GM23248 (cell line): ENCODE measurements at places on chromosomes 2 and 18. TPM values are rescaled to one million over a fixed set of nuclear protein-coding genes. Genes with fewer than 3 reads are reported as not detected.

DES gene
- total RNA-seq: 0.51 and 2.7 TPM in 2 replicates

CPO gene
- not detected in 2 replicates for total RNA-seq

GAREM1 gene
- total RNA-seq: 0.51 and 1.2 TPM in 2 replicates

TFCP2L1 gene
- not detected in 2 replicates for total RNA-seq

MYL12A gene
- 748 and 789 TPM in 2 replicates for total RNA-seq

DNA sequence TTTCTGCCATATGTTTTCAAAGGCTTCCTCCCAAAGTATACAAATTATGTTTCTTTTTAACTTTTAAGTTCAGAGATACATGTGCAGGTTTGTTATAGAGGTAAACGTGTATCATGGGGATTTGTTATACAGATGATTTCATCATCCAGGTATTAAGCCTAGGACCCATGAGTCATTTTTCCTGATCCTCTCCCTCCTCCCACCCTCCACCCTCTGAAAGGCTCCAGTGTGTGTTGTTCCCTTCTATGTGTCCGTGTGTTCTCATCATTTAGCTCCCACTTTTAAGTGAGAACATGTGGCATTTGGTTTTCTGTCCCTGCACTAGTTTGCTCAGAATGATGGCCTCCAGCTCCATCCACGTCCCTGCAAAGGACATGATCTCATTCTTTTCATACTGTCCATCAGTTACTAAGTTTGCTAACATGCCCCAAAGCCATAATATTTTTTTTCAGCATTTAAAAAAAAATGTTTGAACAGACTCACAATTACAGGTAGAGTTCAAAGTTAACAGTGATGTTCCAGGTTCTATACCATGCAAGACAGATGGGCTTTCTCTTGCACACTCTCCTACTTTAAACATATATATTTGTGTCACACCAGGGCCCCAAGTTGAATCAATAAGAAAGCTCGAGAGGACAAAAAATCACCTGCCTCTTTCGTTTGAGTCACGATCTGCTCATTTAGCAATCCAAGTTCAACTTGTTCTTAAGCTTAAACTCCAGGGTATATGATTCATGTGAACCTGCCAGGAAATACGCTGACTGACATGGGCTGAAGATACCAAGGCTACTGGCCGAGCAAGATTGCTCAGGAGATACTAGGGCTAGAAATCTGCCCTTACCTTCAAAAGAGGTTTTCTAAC, 77.6 kb downstream of the AP1S3 start:
- H3K4me1 ChIP-seq: peaks cover 23% of the 10 kb centered on the region
- H3K27ac ChIP-seq: peak overlapping the region; percentile 47; the same call in 1 of the 2 replicates
- no peak overlapping the region for H3K4me3 ChIP-seq
- no peaks in the 10 kb centered on the region for H3K27me3 ChIP-seq
- no peaks in the 10 kb centered on the region for H3K36me3 ChIP-seq

DNA sequence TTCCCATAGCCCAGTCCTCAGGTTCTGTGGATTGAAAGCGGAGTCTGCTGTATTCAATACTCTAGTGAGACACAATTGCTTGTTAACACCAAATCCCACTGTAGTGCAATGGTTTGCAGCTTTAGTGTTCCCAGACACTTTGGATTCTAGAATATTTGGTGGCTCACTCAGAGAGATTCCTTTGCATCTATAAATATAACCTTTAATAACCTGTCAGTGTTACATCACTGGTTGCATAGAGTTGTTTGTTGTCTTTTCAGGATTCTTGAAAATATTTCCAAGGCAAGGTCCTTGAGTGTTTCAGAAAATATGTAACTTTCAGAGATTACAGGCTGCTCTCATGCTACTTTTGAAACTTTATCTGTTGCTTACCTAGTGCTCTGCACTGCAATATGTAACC, 157.5 kb downstream of the ZEB2 start:
- no peak overlapping the region for H3K4me3 ChIP-seq
- no peaks in the 10 kb centered on the region for H3K36me3 ChIP-seq
- H3K27ac ChIP-seq: 0 out of 2 replicates have a peak overlapping the region, but pooled peaks have one; percentile 10
- peaks cover 32% of the 10 kb centered on the region for H3K4me1 ChIP-seq

- no peak overlapping the region for H3K4me3 ChIP-seq
- DNase-seq: no peak
- H3K27me3 ChIP-seq: no peaks in the 10 kb centered on the region
- peaks cover 20% of the 10 kb centered on the region for H3K4me1 ChIP-seq
- peaks cover 6% of the 10 kb centered on the region for H3K36me3 ChIP-seq
Observed at GRCh38 chr2:199439066-199439465, 18.7 kb downstream of the SATB2 start.

DNA sequence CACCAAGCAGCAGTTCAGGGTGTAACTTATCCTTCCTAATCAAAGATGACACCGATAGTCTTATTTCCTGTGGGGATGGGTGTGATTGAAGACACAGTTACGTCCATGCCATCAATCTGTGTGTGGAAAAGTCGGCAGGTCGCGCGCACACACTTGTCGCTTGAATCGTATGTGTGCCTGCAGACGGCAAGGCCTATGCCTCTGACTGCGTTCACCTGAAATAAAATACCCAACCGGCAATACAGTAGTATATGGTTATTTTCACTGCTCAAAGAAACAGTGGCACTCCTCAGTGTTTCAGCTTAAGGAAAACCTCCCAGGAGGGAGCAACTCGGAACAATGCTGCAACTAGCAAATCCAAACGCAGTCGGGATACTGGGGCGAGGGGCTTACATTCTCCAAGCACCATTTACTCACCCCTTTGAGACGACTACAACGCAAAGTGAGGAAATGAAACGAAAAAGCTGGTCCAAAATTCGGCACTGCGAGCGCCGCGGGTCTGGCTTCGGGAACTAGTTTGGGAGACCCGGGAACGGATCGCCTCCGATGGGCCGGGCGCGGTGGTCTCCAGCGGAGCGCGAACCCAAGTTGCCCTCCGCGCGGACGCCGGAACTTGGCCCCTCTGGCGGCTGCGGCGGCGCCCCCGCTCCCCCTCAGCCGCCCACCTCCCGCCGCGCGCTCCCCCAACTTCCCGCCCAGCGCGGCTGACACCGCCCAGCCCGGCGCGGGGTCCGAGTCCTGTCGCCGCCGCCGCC, 675 bp downstream of the PRKD3 start:
- DNase-seq: peak; percentile 61
- peaks cover 30% of the 10 kb centered on the region for H3K4me1 ChIP-seq
- peak overlapping the region; percentile 85 for H3K4me3 ChIP-seq
- no peaks in the 10 kb centered on the region for H3K36me3 ChIP-seq

GRCh38 chr2:118810766-118811165, 36.7 kb downstream of the EN1 start:
- H3K27ac ChIP-seq: no peak overlapping the region
- H3K27me3 ChIP-seq: no peaks in the 10 kb centered on the region
- no peak overlapping the region for H3K4me3 ChIP-seq
- DNase-seq: no peak

GRCh38 chr2:38090928-38091327, 15.0 kb upstream of the CYP1B1 start:
- no peak overlapping the region for H3K4me3 ChIP-seq
- H3K27me3 ChIP-seq: no peaks in the 10 kb centered on the region
- no peak for DNase-seq
- H3K27ac ChIP-seq: no peak overlapping the region
- H3K36me3 ChIP-seq: no peaks in the 10 kb centered on the region

DNA sequence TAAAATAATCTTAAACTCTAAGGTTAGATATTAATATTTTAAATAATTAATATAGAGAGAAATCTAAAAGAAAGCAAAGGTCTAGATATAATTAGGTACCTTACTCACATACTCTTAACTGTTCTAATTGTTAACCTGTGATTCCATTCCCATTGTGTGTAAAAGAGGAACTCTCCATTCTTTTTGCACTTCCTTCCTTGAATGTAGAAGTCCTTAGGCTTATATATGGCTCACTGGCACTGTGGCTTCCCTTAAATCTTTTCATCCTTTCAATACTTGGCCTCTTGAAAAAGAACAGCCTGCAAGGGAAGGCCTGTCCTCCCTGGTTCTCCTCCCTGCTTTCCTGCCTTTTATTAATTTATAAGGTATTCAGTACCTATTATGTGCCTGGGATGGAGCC, 182.8 kb upstream of the FOSL2 start:
- no peak overlapping the region for H3K27ac ChIP-seq
- H3K36me3 ChIP-seq: no peaks in the 10 kb centered on the region
- H3K4me1 ChIP-seq: no peaks in the 10 kb centered on the region

DNA sequence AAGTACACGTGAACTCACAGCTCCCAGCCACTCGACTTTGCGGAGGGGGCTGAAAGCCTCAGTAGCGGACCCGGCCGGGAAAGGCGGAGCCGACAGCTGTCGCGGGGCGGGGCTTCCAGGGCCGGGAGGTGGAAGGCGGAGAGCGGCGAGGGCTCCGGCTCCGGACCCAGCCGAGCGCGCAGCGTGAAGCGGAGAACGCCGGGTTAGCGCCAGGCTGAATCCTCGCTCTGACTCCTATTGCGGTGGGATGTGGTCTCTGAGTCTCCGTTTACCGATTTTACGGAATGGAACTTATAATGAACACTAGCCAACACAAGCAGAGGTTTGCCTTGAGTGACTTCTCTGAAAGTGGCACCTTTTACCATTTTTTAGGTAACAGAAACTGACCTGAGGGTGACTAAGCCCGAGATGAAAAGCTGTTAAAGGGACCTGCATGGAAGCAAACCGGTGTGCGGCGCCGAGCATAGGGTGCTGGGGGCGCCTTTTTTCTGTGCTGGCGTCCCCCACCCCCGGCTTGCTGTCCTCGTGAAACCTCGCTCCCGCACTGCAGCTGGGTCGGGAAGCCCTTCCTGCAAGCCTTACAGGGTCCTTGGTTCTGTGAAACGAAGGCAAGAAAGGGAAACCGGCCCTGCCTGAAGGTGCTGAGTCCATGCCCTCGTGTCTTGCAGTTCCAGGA, 72.9 kb downstream of the EN1 start:
- peak overlapping the region; percentile 84 for H3K4me3 ChIP-seq
- no peak overlapping the region for H3K27ac ChIP-seq
- H3K36me3 ChIP-seq: no peaks in the 10 kb centered on the region
- H3K27me3 ChIP-seq: no peaks in the 10 kb centered on the region

DNA sequence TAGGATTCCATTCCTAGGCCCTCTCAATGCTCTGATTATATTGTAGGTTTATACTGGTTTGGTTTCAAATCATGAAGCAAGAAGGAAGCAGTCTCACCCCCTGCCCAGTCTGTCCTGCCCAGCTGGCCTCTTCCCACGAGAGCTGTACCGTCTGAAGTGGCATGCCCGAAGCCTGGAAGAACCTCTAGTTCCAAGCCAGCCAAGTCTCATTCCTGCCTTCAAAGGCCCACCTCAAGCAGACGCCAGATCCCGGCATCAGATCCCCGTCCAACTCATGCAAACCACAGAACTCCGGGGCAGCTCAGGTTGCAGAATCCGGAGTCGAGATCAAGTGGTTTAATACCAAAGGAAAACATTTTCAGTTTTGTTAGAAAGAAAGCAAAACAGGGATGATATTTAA, 234.4 kb downstream of the LPIN1 start:
- no peak overlapping the region for H3K27ac ChIP-seq
- H3K4me1 ChIP-seq: no peaks in the 10 kb centered on the region
- no peaks in the 10 kb centered on the region for H3K36me3 ChIP-seq
- peaks cover 7% of the 10 kb centered on the region; the same call in 1 of the 2 replicates for H3K27me3 ChIP-seq
- DNase-seq: no peak

DNA sequence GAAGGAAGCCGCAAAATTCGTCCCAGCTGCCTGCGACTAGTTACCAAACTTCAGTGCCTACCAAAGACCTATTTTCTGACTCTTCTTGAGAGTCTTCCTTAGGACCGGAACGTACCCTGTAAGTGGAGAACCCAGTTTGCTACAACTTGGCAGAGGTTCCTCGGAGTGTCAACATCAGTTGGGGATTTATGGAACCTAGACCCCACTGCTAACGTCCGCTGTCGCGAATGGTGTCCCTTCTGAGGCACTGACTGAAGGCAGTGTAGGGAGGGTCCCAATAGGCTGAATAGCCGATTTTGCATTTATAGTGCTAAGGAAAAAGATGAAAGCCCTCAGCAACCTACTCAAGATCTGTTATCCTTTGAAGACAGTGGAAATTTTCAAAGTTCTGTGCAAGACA, 568 bp upstream of the STK17B start:
- H3K4me1 ChIP-seq: peaks cover 27% of the 10 kb centered on the region
- H3K4me3 ChIP-seq: peak overlapping the region; percentile 97
- DNase-seq: no peak
- H3K27ac ChIP-seq: no peak overlapping the region
- no peaks in the 10 kb centered on the region for H3K27me3 ChIP-seq
- H3K36me3 ChIP-seq: no peaks in the 10 kb centered on the region

GRCh38 chr2:235430366-235431083, 63.3 kb upstream of the AGAP1 start:
- DNase-seq: no peak
- no peak overlapping the region for H3K4me3 ChIP-seq
- no peaks in the 10 kb centered on the region; the same call in 1 of the 2 replicates for H3K27me3 ChIP-seq
- no peak overlapping the region for H3K27ac ChIP-seq
- no peaks in the 10 kb centered on the region for H3K36me3 ChIP-seq

GRCh38 chr2:43004879-43005244, 212.5 kb upstream of the HAAO start:
- no peak for DNase-seq
- no peaks in the 10 kb centered on the region for H3K27me3 ChIP-seq
- no peak overlapping the region for H3K4me3 ChIP-seq
- H3K36me3 ChIP-seq: no peaks in the 10 kb centered on the region
- no peaks in the 10 kb centered on the region for H3K4me1 ChIP-seq
- H3K27ac ChIP-seq: no peak overlapping the region

DNA sequence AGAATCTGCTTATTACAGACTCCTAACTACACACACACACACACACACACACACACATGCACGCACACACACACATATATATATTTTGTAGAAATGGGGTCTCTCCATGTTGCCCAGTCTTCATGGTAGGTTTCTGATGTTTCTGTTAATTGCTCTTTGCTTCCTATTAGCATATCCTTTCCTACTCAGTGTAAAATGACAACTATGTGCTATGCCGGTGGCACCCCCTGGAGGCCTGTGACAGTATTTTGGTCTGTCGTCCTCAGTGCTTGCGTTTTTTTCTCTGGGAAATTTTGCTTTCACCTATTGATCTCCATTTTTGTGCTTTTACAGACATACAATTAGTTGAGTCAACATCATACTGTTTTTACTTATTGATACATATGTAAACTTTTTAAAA, 322.1 kb downstream of the LRRTM1 start:
- peak; percentile 24 for DNase-seq
- no peaks in the 10 kb centered on the region for H3K4me1 ChIP-seq
- no peak overlapping the region for H3K27ac ChIP-seq
- no peak overlapping the region for H3K4me3 ChIP-seq
- no peaks in the 10 kb centered on the region for H3K27me3 ChIP-seq

DNA sequence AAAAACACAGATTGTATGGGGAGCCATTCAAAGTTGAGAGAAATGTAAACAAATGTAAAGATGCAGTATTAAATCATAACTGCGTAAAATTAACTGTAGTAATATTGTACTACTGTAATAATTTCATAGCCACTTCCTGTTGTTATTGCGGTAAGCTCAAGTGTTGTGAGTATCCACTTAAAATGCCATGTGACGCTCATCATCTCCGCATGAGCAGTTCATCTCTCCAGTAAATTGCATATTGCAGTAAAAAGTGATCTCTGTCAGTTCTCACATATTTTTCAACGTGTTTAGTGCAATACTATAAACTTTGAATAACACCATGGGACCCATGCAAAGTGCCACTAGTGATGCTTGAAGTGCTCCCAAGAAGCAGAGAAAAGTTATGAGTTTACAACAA, 41.8 kb upstream of the SP3 start:
- no peak overlapping the region for H3K4me3 ChIP-seq
- no peaks in the 10 kb centered on the region for H3K36me3 ChIP-seq
- no peak for DNase-seq
- H3K27ac ChIP-seq: no peak overlapping the region
